ENCODE measurements at places on chromosomes 5 and 9. TPM values are rescaled to one million over a fixed set of nuclear protein-coding genes. Genes with fewer than 3 reads are reported as not detected.

TYRP1 gene
- total RNA-seq: not detected

CAVIN4 gene
- not detected for total RNA-seq

IFNB1 gene
- 0.23 TPM for total RNA-seq

AGPAT2 gene
- total RNA-seq: 24.7 TPM

ARHGEF28 gene
- 0.03 TPM for total RNA-seq

MELK gene
- total RNA-seq: 48.3 TPM

AGXT2 gene
- not detected for total RNA-seq

ADGRD2 gene
- total RNA-seq: not detected

CD14 gene
- 0.62 TPM for total RNA-seq

TMCO6 gene
- total RNA-seq: 43.6 TPM

AIF1L gene
- total RNA-seq: 0.34 TPM

All from activated T-helper 1 cell treated with anti-CD3 and anti-CD28 coated beads, Interleukin-12 subunit alpha, Interleukin-12 subunit beta, Interleukin-2, Interleukin-4 antibody, amounts not matched to agents 30 ng/mL and 10 ng/mL and 1 ng/mL, durations not matched to agents 14 hours and 24 hours and 36 hours (primary cell).